Stimulated activated CD4-positive, alpha-beta T cell treated with anti-CD3 and anti-CD28 coated beads, Interleukin-4, amount 100 ng/mL, for 24 hours (primary cell): ENCODE measurements at places on chromosomes 13 and 19.

GRCh38 chr13:97946951-97947588 is 6.4 kb upstream of the IPO5 start:
- DNase-seq: no peak

GRCh38 chr13:39577203-39577602 is 25.8 kb downstream of the LHFPL6 start:
- DNase-seq: no peak

GRCh38 chr13:98576200-98576945 is 534 bp downstream of the STK24 start:
- peak; percentile 39 for DNase-seq

DNA sequence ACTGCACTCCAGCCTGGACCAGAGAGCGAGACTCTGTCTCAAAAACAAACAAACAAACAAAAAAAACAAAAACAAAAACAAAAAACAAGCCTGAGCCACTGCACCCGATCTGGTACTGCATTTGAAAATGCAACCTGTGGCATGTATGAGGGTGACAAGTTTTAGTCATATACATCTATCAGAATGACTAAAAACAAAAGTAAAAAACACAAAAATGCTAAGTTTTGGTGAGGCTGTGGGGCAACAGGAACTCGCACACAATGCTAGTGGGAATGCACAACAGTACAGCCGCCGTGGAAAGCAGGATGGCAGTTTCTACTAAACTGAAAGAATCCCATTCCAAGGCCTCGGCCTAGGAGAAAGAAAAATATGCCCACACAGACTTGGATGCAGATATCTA is 7.8 kb downstream of the EBPL start:
- no peak for DNase-seq

DNA sequence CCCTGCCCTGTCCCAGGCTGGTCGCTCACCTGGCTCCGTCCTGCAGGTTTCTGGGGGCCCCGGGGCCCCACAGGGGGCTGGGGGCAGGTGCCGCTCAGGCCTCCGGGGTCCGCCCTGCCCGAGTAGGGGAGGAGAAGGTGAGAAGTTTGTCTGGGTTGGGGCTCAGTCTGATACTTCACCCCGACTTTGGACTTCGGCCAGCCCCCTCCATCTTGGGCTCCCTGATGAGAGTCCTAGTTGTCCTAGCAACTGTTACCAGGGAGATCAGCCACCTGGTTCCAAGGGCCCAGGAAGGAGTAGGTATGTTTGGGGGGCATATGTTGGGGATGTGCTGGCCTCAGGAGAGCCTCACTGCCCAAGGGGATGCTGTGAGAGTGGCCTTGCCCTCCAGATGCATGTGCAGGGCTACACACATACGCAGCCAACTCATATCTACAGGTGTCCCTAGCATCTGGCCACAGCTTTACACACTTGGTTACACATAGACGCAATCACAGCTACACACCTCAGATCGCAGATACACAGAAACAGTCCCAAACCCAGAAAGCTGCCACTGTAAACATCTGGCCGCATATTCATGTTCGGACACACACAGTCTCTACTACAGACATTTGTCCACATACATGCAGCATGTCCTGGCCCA is 3.4 kb downstream of the NUMBL start:
- DNase-seq: no peak

GRCh38 chr13:36814465-36814864 is 4.6 kb upstream of the RFXAP start:
- no peak for DNase-seq

DNA sequence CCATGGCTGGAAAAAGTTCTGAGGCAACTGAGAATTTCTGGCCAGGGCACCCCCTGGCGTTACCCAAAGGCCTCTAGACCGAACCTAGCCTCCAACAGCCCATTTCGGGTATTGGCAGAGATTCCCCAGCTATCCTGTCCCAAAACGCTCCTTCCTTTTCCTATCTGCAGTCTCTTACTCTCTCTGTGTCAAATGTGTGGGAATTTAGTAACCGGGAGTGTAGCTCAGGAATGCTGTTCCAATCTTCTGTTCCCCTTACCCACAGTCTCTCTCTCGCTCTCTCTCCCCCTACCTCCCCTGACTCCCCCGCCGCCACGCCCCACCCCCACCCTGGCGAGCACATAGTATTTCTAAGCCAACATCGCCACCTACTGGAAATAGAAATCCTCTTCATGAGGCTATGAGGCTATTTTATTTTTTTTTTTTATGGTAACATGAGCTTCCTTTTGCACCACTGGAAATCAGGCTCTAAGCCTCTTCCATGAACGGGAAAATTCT is 27.0 kb downstream of the OXGR1 start:
- DNase-seq: no peak

GRCh38 chr13:34421858-34422475 is 520.1 kb upstream of the NBEA start:
- no peak for DNase-seq

GRCh38 chr19:33950091-33950750 is 153.6 kb downstream of the KCTD15 start:
- DNase-seq: no peak

DNA sequence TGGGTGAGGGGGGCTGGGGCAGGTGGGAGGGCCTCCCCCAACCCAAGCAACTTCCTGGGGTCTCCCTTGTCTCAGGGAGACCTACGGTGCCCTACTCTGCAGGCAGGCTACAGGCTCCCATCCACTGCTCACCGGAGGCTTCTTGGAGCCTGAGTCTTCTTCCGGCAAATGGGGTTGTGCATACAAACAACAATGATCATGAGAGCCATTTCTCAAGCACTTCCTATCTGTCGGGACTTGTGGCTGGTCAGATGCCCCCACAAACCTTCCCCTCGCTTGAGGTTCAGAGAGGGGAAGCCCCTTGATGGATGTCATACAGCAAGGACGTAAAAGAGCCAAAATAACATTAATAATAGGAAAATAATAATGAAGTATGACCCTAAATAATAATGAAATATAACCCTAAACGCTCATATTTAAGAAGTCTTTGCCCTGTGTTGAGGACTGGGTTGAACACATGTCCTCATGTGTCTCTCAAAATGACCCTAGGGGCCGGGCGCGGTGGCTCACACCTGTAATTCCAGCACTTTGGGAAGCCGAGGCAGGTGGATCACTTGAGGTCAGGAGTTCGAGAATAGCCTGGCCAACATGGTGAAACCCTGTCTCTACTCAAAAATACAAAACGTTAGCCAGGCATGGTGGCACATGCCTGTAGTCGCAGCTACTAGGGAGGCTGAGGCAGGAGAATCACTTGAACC is 727 bp downstream of the CD37 start:
- DNase-seq: peak; percentile 14

DNA sequence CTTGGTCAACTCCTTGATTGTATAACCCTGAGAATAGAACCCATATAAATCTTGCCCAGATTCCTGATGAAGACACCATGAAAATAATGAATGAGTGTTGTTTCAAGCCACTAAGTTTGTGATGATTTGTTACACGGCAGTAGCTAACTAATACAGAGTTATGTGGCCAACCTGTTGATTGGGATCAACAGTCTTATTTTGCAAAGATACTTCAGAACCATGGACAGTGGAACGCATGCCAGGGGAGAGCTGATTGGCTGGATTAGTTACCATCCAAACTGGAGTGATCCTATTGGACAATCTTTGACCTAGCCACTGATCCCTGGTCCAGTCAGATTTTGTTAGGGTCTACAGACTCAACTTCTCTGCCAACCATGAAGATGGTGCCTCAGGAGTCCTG is 26.6 kb downstream of the CD70 start:
- no peak for DNase-seq
